Left ventricle myocardium superior (tissue), 1 donor: ENCODE measurements at places on chromosomes 1 and 21. TPM values are rescaled to one million over a fixed set of nuclear protein-coding genes. Genes with fewer than 3 reads are reported as not detected.

The MTMR11 gene
- 2.5 TPM for total RNA-seq

The HMGCS2 gene
- total RNA-seq: 149 TPM

The SUSD4 gene
- total RNA-seq: 8.2 TPM

The LINGO4 gene
- total RNA-seq: 0.67 TPM

The LACTBL1 gene
- total RNA-seq: not detected

The C4BPA gene
- total RNA-seq: not detected

The FCGR3A gene
- total RNA-seq: 19.9 TPM

The LRRC39 gene
- 209 TPM for total RNA-seq

The KRTAP25-1 gene
- total RNA-seq: not detected

The LRRC71 gene
- total RNA-seq: 0.17 TPM
